GM23338 (cell line): ENCODE measurements at places on chromosomes 7 and 10. TPM values are rescaled to one million over a fixed set of nuclear protein-coding genes. Genes with fewer than 3 reads are reported as not detected.
A peak's percentile ranks its signal among the peaks of the same experiment; 100 is the strongest.

DNA sequence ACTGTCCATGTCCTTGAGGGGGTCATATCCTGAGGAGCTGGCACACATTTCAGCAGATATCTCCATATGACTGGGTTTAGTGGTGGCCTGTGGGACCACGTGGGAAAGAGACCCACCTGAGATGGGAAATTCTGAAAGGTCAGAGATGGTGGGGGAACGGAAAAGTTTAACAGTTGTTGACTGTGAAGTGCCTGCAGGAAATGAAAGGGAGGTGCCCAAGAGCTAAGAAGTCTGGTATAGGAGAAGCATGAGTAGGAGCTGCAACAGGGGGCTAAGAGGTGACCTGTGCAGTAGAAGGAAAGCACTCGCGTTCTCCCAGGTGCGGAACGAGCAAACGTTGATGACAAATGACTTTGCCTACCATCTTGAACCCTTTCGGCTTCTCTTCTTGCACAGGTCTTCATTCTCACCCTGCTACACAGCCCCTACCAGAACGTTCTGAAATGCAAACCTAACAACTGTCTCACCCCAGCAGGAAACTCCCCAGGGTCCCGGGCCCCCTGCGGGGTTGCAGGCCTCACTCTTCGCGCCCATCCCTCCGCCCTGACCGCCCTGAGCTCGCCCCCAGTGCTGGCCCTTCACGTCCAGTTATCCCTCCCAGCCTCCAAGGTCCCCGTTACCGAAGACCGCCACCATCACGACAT is 9.8 kb upstream of the FXYD4 start:
- H3K4me3 ChIP-seq, result peak overlapping the region; percentile 73
- H3K36me3 ChIP-seq, result no peaks in the 10 kb centered on the region
- DNase-seq, result no peak
- H3K27ac ChIP-seq, result no peak overlapping the region

The PLPP4 gene
- 0.31 TPM in 1 of 2 replicates, not detected in the other for total RNA-seq

- DNase-seq, result no peak
- H3K4me1 ChIP-seq, result peaks cover 14% of the 10 kb centered on the region
- 0 out of 2 replicates have a peak, but pooled peaks cover 6% of the 10 kb centered on the region for H3K36me3 ChIP-seq
- H3K27me3 ChIP-seq, result no peaks in the 10 kb centered on the region
These were observed 33.0 kb downstream of the CREB3L2 start for GRCh38 chr7:137968890-137969289.

DNA sequence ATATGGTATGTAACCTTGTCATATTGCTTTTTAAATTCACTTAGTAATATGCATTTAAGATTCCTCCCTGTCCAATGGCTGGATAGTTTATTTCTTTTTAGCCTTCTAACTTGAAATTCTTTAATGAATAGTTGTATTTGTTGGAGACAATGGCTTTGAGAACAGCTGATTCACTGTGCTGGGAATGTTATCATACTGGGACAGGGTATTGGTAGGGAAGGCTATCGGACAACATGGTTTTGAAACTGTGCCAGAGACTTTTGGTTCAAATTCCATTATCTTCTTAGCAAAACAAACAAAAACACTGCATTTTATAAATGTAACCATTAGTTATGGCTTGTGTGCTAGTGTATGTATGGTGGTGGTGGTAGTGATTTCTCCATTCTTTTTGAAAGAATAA is 517.1 kb upstream of the ANKRD30A start:
- DNase-seq, result no peak
- no peaks in the 10 kb centered on the region for H3K27me3 ChIP-seq
- no peaks in the 10 kb centered on the region for H3K36me3 ChIP-seq

DNA sequence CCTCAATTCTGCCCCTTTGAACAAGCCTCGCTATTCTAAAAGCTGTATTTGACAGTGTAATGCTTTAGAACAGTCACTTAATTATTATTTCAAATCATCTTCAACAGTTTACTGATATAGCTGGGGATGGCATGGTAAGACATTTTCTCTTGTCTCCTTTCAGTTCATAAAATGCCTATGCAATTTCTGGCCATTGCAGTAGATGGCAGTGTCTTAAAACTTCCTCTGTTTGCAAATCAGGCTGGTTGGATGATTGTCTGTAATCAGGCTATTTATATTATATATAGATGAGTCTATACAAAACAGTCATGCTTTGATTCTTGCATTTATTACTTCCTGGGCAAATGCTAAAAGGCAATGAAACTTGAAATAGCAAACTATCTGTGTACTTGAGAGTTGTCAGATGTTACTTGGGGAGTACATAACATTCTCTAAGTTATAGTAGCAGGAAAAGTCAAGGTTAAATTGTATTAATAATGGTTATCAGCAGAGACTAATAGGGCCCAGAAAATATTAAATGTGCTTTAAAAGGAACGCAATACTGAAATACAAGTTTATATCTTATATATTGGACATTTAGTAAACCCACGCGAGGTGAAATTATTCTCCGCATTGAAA is 55.5 kb upstream of the LHFPL3 start:
- H3K36me3 ChIP-seq, result no peaks in the 10 kb centered on the region
- DNase-seq, result peak; percentile 56
- no peaks in the 10 kb centered on the region for H3K27me3 ChIP-seq
- H3K27ac ChIP-seq, result no peak overlapping the region

GRCh38 chr10:84308481-84309304 is 19.7 kb upstream of the CCSER2 start:
- DNase-seq, result no peak
- no peaks in the 10 kb centered on the region for H3K36me3 ChIP-seq
- no peak overlapping the region for H3K27ac ChIP-seq

The SLC39A12 gene
- not detected in 2 replicates for total RNA-seq

DNA sequence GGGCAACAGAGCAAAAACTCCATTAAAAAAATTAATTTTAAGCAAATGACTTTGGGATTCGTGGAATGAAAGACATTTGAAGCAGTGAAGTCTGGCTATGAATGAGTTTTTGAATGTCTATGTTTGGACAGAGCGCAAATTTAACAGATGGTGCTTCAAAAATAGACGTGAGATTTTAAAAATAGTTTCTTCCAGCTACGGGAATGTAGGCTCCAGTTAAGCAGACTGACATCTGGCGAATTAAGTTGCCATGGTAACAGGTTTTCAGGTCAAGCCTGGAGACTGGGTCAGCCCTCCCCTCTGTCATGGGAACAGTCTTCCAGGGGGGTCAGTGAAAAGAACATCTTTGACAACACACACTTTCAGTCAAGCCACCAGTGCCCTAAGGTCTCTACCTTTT is 62.0 kb downstream of the MYOF start:
- H3K4me3 ChIP-seq, result no peak overlapping the region
- H3K27me3 ChIP-seq, result no peaks in the 10 kb centered on the region
- DNase-seq, result peak; percentile 70
- no peak overlapping the region for H3K27ac ChIP-seq
- no peaks in the 10 kb centered on the region for H3K36me3 ChIP-seq

- H3K36me3 ChIP-seq, result no peaks in the 10 kb centered on the region
- peaks cover 8% of the 10 kb centered on the region for H3K4me1 ChIP-seq
- no peaks in the 10 kb centered on the region for H3K27me3 ChIP-seq
- no peak for DNase-seq
- H3K27ac ChIP-seq, result no peak overlapping the region
These were observed 34.2 kb downstream of the MYOF start for GRCh38 chr10:93447970-93448369.

The UNC5B gene
- 25.2 and 31.2 TPM in 2 replicates for total RNA-seq

GRCh38 chr10:35986756-35987502 is 344.8 kb upstream of the FZD8 start:
- H3K36me3 ChIP-seq, result no peaks in the 10 kb centered on the region
- no peak for DNase-seq
- H3K4me3 ChIP-seq, result no peak overlapping the region
- no peak overlapping the region for H3K27ac ChIP-seq

The SYT15 gene
- total RNA-seq, result 0.39 TPM in 1 of 2 replicates, not detected in the other

GRCh38 chr7:52705768-52706167 is 329.7 kb upstream of the POM121L12 start:
- H3K27me3 ChIP-seq, result no peaks in the 10 kb centered on the region
- DNase-seq, result no peak
- no peak overlapping the region for H3K27ac ChIP-seq
- no peak overlapping the region for H3K4me3 ChIP-seq
- H3K4me1 ChIP-seq, result no peaks in the 10 kb centered on the region

The CHAT gene
- total RNA-seq, result not detected in 2 replicates
